ENCODE measurements at places on chromosomes 12 and 14.

GRCh38 chr14:23381871-23382270 is 5.0 kb downstream of the CMTM5 start:
- DNase-seq, result no peak

DNA sequence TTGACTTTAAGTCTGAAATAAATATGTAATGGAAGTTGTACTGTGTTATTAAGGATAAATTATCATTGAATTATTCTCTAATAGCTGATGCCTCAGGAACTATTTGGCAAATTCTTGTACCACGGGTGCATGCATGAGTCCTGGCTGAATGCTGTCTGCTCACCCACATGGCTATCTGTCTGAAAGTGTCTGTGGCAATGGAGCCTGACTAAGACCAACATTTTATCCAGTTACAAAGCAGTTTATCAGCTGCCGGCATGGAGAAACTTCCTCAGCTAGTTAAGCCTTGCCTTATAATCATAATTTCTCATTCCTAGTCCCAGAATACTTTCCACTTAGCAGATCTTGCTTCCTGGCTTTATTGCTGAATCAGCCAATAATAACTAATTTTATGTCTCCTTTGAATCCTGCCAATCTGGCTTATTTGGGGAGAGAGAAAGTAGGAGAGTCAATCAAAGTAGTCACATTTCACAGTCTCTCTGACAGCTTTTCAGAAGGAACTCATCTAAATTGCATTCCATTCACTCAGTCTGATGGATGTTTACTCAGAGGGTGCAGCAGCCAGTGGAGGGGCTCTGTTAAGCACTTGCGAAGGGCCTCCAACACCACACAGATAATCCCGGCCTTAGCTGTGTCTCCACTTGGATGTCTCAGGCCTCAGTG is 280.6 kb upstream of the CLEC14A start:
- DNase-seq, result no peak

GRCh38 chr14:53766106-53766505 is 190.5 kb downstream of the BMP4 start:
- DNase-seq, result no peak

GRCh38 chr12:123059500-123059899 is 79.0 kb downstream of the ARL6IP4 start:
- DNase-seq, result no peak

GRCh38 chr14:76326918-76327689 is 48.8 kb upstream of the ESRRB start:
- no peak for DNase-seq

GRCh38 chr14:87955501-87955900 is 37.5 kb downstream of the GALC start:
- DNase-seq, result no peak

GRCh38 chr14:100703386-100704220 is 23.1 kb upstream of the DLK1 start:
- no peak for DNase-seq

DNA sequence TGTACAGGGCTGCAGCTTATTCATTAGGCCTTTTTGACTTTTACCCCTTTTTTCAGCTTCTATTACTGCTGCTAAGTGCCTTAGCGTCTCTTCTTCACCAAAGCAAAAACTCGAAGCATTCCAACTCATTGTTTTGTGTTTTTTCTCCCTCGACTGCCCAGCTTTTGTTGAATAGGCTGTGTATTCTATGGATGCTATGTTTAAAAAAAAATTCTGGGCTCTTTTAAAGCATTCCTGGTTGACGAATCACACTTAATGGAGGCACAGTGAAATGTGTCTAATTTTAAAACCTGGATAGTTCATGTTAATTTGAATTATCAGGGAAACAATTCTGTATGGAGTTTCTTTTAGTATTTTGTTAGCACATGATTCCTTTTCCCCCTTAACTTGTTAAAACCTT is 29.7 kb downstream of the KTN1 start:
- DNase-seq, result no peak

DNA sequence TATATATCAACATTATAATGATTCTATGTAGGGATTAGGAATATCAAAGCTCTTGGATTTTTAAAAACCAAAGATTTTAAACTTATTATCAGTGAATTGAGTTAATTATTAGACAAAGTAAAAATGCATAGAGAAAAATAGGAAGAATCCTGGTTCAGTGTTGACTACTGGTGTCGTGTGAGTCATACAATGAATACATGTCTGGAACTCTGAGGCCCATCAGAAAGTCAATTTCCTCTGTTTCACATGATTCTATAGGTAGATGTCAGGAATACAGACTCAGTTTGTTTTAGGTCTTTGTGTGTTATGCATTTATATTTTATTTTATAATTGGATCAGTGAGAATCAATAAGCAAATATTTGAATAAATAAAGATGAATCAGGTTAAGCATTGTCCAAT is 84.5 kb upstream of the RTL1 start:
- no peak for DNase-seq

GRCh38 chr14:86020841-86021240 is 490.9 kb downstream of the FLRT2 start:
- no peak for DNase-seq

GRCh38 chr14:77222546-77223225 is 41.1 kb downstream of the TMEM63C start:
- no peak for DNase-seq

DNA sequence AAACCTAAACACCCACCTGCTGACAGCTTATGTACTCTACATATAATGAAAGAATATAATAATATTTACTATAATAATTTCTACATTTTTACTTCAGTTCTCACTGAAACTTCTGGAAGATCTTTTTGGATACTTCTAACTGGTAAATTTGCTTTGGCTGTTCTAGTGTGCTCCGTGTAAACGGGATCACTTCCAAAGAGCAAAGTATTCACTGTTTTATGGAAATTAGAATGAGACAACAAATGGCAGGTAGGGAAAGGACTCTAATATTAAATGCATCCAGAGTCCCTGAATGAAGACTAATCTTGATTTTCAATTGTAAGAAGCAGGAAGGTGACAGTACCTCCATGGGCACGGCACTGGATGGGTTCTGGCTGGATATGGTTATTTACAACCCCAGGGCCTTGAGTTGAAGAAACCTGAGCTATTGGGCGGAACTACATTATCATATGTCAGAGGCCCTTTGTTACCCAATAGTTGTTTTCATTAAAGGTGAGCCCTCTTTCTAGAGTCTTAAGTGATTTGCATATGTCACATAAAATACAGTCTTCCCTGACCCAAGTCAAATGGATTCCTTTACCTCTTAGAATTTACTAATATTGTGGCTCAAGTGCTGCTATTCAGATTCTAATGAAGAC is 10.7 kb downstream of the ERP29 start:
- no peak for DNase-seq

DNA sequence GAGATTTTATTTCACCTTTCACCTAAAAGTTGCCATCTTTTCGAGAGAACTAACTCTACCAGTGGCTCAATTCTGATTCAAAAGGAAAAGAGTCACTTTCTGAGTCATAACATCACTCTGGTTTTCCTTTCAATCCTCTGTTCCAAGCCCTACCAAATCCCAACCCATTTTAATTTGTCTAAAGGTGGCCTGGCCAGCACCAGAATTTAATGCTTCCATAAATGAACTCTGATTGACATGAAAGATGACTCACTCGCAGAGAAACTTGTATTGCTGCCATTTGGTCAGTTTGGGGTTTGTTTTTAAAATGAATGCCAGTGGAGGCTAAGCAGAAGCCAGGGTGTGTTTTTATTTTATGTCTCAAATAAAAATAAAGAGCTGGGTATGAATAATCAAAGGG is 117.4 kb upstream of the SOX5 start:
- DNase-seq, result peak; percentile 73

DNA sequence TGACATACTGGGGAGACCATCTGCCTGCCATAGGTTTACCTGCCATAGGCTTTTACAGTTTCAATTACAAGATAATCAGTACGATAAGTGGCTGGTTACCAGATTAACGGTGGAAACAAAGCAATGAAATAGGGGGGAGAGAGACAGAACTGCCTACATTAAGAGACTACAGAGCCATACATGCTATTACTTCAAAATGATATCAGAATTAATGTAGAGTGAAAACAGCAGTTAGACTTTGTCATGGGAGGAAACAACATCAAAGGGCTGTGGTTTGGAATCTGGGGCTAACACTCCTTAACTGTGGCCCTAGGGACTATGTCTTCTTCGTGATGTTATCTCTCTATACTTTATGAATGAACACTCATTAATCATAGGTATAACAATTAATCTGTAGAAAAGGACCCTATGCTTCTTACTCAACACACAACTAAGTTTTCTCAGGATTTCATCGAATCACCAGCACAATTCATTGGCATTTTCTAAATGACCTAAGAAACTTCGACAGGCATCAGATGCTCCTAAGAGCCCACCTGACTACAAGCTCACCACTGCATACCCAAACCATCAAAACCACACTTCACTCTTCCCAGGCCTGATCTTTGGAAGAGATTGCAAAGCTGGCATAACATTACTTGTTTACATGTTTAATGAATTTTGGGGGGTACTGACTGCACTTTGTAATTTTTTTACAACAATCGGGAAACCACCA is 475.6 kb upstream of the SOX5 start:
- no peak for DNase-seq
